ENCODE measurements at places on chromosomes 2 and 18.

DNA sequence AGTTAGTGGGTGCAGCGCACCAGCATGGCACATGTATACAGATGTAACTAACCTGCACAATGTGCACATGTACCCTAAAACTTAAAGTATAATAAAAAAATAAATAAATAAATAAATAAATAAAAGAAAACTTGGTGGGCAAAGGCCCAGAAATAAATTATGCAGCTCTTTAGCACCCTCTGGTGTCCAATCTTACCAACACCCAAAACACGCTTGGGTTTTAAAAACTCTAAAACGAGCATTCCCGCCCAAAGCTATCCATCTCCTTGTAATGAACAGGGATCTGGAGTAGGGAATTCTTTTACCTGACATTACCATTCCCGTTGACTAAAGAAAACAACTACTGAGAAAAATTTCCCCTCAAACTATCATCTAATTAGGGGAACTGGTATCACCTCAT is 2005.9 kb upstream of the CELF4 start:
- DNase-seq, result no peak

GRCh38 chr18:77208964-77209363 is 40.7 kb upstream of the GALR1 start:
- no peak for DNase-seq

DNA sequence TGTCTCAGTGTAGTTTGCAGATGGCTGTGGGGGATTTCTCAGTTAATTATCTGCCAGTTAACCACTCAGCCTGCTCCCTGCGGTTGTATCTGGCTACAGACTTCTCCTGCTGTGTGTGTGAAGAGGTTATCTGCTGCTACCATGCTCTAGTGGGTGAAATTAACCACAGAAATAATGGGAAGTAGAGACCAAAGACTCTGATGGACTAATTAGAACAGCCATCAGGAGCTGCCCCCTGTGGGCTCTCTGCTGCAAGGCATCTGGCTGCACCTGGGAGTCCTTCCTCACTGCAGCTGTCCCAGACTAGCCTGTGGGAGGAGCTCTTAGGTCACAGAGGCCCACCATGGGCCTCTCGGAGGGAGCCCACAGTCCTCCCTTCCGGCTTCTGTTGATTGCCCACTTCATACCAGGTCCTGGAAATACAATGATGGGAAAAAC is 66.6 kb downstream of the CTIF start:
- no peak for DNase-seq

- DNase-seq, result no peak
These were observed 110.4 kb upstream of the RAB27B start for GRCh38 chr18:54717673-54718407.

DNA sequence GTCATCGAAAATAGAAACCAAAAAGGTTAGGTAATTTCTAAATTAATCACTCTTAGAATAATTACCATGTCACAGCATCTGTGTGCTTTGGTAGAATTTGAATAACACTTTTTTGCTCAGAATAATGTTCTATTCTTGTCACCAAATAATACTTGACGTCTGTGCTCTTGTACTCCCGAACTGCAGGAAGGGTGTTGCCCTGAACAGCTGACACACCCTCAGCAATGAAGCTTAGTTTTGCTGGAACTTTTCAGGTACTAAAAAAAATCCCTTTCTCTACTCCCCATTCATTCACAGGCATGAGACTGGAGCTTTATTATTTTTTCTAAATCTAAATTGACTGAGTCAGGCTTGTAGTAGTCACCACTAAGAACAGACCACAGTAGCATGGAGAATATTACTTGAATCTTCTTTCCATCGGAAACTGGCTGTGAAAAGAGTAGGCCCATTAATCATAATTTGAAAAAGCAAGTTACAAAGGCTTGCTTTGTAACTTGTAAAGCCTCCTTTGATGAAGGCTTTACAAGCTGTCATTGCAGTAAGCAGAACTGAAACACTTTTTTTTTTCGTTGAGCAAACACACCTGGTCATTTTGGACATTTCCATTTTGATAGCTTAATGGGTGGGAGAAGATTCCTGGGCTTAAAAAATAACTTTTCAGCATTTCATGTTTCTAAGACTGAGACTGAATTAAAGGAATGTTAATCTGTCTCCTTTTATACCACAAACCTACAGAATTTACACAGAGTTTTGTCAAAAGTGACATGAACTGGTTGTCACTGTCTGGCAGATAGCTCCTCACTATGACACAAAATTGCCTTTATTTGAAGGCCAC is 70.3 kb upstream of the PELI1 start:
- no peak for DNase-seq

DNA sequence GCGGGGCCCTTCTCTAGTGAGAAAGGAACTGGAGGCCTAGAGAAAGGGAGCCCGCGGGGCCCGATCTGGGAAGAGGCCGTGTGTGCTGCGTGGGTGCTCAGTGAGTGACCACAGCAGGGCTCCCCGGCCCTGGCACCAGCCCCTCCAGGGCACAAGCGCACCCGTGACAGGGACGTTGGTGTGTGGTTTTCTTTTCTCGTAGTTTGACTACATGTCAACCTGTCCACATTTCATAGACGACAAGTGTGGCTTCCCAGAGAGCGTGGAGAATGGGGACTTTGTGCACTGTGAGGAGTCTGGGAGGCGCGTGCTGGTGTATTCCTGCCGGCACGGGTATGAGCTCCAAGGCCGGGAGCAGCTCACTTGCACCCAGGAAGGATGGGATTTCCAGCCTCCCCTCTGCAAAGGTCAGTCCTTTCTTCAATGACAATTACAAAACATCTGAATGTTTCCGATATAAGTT is 83.1 kb downstream of the TPO start:
- DNase-seq, result no peak

DNA sequence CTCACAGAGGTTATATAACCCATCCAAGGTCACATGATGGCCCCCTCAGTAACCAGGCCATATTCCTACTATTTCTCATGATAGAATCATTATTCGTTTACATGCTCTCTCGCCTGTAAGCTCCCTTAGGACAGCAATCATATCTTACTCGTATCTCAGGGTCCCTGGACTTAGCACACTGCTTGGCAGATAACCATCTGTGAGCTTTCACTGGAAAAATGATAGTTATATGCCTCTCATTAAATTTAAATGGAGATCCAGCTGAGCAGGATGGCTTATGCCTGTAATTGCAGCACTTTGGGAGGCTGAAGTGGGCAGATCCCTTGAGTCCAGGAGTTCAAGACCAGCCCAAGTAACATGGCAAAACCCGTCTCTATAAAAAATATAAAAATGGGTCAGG is 21.9 kb downstream of the KIF3C start:
- no peak for DNase-seq

- no peak for DNase-seq
These were observed 107.1 kb upstream of the KCNJ3 start for GRCh38 chr2:154591294-154591820.

GRCh38 chr2:216934623-216935022 is 74.8 kb upstream of the TNP1 start:
- DNase-seq, result no peak

- DNase-seq, result no peak
These were observed 93.4 kb upstream of the MEX3C start for GRCh38 chr18:51290860-51291259.

DNA sequence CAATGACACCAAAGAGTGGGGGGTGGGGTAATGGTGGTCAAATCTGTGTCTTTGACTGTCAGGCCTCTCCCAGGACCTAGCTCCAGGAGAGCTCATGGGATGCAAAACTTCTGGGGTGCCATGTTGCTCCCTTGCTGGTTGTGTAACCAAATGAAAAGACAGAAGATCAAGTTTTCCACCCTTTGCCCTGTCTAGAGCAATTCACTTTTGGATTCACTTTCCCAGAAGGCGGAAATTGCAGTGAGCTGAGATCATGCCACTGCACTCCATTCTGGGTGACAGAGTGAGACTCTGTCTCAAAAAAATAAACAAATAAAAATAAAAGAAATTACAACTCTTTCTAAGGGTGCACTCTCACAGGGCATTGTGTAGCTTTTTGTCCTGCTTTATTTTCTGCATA is 34.9 kb upstream of the PLA2R1 start:
- no peak for DNase-seq

- DNase-seq, result no peak
These were observed 1.3 kb downstream of the IGFBP2 start for GRCh38 chr2:216634370-216635148.

DNA sequence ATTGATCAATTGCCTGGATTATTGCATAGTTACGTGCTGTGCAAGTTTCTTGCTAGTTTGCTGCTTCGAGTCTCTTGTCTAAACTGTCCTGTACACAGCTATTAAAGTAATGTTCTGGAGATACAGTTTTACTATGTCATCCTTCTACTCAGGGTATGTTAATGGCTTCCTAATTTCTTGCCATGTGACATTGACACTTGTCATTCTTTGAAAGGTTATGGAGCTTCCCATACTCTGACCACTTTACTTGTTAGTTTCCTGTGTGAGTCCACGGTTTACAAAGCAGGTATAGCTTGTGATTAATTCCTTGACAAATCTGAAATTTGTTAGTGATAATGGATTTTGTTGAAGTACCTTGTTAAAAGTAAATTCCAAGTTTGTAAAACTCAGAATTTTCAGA is 80.5 kb downstream of the PHLPP1 start:
- DNase-seq, result no peak

- DNase-seq, result no peak
These were observed 11.8 kb downstream of the RND3 start for GRCh38 chr2:150475479-150476250.

DNA sequence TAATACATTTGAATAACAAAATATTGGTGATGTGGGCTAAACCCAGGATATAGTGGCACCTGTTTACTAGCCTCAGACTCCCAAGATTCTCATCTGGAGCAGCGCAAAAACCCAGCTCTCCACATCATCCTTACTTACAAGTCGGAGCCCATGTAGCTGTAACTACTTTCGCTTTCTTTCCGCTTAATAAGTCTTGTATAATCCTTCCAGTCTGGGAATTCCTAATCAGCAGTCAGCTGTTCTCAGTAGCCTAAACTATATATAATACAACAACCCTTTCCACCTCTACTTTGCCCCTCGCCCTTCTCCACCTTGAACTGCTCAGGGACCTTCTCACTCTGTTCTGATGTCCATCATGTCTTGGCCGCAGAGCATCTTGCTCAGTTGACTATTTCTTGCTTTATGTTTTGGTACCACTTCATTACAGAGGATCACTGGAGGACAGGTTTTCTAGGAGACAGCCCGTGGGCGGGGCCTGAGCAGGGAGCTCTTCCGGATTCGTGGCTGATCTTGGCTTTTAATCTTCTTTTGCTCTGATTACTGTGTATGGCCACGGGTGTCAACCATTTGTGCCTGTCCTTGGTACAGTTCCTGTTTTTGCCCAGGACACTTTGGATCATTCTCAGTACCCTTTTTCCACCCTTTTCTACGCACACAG is 119.9 kb upstream of the SERTAD2 start:
- no peak for DNase-seq

All from T-helper 17 cell (primary cell).